Stimulated activated CD4-positive, alpha-beta T cell treated with anti-CD3 and anti-CD28 coated beads, Interleukin-4, amount 100 ng/mL, for 48 hours (primary cell): ENCODE measurements at places on chromosomes 3 and 15.

GRCh38 chr3:195544634-195545033, 1.5 kb upstream of the PPP1R2 start:
- DNase-seq: no peak

DNA sequence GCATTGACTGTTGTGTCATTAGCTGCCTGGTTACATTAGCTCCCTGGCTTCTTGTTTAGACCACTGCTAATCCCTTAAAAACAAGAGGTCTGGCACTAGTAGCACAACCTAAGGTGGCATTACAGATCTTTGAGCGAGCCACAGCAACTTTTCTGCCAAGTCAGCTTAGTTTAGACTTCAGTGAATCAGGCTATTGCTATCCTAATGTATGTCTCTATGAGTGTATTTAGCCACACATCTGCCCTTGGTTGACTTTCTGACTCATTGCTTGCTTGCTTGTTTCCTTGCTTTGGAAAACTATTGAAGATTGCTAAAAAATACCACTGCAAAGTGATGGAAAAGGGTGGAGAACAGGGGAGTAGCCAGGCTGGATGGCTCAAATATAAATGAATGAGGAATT, 50.2 kb downstream of the CHP1 start:
- DNase-seq: no peak

DNA sequence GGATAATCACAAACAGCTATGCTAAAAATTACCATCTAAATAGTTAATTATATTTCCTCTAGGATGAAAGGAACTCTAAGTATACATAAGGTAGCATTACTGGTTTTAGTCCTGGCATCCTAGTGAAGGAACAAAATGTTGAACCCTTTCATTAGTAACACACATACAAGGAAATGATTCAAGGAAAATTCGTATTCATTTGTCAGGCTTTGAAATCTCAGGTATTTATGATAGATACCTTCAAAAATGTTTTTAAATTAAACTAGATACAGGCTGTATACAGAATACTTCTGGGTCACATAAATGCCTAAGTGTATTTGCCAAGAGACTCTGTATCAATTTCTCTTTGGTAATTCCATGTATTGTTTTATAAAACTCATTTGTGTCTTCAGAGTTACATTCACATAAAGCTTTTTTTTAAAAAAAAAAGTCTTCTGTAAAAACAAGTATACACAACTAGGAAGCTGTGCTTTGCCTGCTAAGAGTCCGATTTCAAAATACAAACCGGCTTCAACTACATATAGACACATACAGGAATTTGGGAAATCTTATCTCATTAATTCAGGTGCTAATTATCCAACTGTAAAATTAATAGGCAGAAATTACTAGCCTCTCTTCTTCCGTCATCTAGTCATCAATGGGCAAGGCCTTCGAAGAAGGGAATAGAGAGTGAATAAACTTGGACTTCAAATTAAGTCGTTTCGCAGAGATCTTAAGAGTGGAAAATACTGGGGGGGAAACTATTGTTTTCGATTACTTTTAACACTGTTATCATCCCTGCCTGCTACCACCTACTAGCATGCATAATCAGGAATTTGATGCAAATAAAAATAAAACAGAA, 1.3 kb downstream of the SECISBP2L start:
- no peak for DNase-seq

DNA sequence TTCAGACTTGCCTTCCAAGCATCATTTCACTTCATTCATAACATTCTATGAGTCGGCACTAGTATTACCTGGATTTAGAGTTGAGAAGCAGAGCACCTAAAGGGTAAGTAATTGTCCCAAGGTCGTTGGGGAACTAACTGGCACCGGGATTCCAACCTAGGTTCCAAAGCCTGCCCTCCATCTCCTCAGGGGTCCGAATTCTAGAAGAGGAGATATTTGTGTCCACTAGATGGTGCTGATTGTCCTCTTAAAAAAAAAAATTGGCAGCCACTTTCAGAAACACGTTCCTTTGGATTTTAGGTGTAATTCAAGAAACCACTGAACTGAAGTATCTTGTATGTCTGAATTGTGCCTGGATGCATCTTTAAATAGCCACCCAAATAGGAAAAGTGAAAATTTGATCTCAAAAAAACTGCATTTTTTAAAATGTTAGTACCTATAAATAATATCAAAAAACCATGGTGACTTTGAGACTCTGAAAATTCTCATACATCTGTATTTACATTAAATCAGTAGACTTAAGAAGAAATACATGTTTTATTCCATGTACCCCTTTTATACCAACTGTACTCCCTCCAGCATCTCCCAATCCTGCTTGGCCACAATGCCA, 3.9 kb upstream of the FSIP1 start:
- DNase-seq: no peak

DNA sequence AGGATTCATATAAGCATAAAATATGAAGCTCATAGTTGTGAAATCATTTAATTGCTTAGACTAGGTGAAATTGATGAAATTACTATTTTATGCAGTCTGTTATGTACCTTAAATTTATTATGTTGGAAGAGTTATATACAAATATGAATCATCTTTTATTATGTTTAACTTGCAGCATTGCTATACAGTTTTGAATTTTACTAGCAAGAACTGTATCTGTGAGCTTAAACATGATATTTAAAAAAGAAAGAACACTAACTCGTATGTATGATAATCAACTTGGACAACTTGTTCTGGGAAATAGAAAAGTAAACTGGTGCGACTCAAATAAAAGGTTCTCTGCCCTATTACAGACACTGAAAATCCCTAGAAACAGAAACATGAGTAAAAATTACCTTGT, 1.8 kb downstream of the STX19 start:
- DNase-seq: no peak

DNA sequence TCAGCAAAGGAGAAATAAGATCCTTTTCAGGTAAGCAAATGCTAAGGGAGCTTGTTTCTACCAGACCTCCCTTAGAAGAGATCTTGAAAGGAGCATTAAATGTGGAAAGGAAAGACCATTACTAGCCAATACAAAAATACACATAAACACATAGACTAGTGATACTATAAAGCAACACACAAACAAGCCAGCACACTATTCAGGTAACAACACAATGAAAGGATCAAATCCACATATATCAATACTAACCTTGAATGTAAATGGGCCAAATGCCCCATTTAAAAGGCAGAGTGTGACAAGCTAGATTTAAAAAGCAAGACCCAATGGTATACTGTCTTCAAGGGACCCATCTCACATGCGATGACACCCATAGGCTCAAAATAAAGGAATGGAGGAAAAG, 317.6 kb downstream of the TBL1XR1 start:
- no peak for DNase-seq

- DNase-seq: peak; percentile 8
These were observed 172.2 kb downstream of the SSR3 start for GRCh38 chr3:156382458-156383346.
